ENCODE measurements at places on chromosomes 7 and 10.

DNA sequence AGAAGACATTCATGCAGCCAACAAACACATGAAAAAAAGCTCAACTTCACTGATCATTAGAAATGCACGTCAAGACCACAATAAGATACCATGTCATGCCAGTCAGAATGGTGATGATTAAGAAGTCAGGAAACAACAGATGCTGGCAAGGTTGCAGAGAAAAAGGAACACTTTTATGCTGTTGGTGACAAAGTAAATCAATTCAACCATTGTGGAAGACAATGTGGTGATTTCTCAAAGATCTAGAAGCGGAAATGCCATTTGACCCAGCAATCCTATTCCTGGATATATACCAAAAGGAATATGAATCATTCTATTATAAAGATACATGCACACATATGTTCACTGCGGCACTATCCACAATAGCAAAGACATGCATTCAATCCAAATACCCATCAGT lies 77.6 kb downstream of the C10orf90 start:
- DNase-seq: no peak

DNA sequence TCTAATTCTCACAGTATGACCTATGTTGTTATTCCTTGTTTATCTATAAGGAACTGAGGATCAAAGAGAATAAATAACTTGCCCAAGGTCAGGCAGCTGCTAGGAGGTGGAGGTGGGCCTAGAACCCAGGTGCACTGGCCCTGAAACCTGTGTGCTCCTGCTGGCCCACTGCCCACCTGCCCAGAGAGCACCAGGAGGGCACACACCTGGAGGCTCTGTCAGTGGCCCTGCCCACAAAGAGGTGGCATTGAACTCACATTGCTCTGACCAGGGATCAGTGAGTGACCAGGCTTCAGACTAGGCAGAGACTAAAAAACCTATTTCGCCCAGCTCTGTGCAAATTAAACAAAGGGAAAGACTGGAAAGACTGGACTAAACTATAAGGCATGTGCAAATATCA lies 210.6 kb downstream of the TNS3 start:
- DNase-seq: no peak

- DNase-seq: peak; percentile 87
These were observed 24.4 kb downstream of the GNG11 start for GRCh38 chr7:93945756-93946535.

- peak; percentile 53 for DNase-seq
These were observed 36.4 kb downstream of the MINPP1 start for GRCh38 chr10:87541114-87541513.

DNA sequence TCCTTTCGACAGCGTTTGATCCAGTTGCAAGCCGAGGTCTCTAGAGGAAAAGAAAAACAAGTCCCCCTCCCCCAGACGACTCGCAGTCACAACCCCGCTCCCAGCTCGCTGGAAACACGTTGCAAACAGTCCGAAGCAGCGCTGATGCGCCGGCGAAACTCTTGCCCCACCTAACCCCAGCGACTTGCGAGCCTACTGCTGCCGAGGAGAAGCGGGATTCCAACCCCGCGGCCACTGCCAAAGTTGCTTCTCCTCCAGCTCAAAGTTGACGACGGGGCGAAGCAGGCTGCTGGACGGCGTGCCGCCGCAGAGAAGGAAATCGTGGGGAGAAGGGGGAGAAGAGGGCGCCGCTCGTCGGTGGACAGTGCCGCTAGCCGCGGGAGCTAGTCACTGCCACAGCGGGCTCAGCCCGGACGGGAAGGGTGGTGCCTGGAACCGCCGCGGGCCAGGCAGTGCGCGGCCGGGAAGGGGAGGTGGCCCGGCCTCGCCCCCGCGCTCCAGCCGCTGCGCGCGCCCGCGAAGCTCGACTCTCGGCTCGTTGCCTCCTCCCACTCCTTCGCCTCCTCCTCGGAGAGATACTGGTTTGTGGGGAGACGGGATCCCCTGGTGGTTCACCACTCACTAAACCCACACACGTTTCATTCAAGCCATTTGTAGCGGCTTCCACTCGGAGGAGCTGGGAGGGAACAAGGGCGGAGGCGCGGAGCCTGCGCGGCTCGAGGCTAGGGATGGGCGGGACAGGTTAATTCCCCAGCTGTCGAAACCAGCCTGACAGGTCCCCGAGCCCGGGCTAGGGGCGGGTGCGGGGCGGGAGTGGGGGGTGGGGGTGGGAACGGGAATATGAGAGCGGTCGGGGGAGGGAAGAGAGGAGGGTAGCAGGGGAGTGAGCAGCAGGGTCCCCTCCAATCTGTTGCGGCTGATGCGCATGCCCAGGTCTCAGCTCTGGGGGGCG lies at the start of gene GPR37:
Gene GPR37, minus strand, starts transcription at position 392 of the 952 bp plus-strand sequence. CDS start 816 bp downstream, outside the sequence.
- DNase-seq: peak; percentile 37

GRCh38 chr10:131440405-131441360 lies 129.2 kb upstream of the TCERG1L start:
- no peak for DNase-seq

GRCh38 chr10:66834802-66835201 lies 91.0 kb upstream of the LRRTM3 start:
- DNase-seq: no peak

DNA sequence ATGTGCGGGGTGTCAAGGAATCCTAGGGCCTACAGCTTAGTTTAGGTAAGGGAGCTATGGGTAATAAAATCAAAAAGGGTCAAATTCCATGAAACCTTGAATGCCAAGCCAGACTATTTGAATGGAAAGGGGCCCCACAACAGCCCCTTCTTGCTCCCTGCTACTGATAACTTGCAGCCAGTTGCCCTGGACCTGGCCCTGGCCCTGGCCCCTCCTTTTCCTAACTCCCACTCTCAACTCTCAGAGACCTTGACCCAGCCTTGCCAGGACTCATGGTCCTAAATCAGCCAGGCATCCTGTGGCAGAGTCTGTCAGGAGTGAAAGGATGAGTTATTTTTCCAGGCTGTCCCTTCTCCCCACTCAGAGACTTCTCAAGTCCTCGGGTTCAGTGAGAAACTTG lies 5.9 kb downstream of the KCNIP2 start:
- DNase-seq: no peak

DNA sequence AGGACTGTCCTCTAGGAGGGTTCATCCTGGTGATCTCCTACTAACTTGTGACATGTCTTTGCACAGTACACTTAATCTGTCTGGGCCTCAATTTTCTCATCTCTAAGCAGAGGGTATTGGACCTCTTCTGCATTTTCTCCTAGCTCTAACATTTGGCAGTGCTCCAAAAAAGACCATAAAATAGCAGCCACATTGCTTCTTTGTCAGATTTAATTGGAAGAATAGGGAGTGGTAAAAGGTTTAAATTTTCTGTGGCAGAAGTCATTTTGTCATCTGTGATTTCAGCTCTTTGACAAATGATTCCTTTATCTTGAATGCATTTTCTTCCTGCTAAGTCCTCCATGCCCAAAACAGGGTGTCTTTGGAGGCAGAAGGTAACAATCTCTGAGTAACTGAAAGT lies 289.9 kb upstream of the LRGUK start:
- DNase-seq: no peak

DNA sequence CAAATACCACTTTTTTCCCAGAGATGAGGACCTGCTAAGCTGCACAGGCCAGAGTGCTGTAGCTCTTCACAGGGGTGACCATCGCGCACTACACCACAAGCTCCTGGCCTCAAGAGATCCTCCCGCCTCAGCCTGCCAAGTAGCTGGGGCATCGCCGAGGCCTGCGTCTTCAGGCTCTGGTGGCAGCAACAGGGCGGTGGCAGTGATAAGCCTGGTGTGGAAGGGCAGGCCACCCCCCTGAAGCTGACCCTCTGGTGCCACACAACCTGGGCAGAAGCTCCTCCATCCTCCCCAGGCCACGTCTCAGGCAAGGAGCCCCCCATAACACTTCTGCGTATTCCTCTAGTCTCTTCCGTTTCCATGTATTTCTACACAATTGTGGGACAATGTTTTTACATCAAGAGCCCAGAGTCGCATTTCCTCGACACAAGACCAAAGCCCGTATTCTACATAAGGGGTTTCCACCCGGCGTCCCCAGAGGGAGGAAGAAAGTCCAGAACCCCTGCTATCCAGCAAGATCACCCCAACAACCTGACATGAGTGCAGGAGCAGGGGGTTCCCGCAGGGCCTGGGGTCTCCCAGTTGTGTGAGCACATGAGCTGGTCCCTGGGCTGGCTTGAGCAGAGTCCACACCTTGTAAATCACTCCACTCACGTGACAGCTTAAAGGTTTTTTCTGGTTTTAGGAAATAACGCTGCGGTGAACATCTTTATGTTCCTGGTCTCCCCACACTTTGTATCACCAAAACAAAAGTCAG lies 37.6 kb upstream of the NCAPG2 start:
- DNase-seq: no peak

DNA sequence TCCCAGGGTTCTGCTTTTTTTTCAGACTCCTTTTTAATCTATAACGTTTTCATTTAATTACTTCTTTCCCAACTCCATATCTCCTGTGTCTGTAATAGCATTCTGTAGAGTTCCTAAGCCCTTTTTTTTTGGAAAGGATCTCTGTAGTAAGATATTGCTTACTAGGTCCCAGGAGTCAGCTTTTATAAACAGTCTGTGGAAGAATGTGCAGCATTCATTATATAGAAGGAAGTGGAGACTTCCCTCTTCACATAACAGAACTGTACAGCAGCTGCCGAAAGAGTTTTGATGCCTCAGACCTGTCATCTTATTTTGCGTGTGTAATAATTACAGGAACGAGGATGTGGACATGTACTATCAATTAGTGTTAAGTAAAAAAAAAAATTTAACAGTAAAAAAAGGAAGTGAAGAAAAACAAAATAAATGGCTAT lies 7.4 kb upstream of the STEAP4 start:
- DNase-seq: no peak

GRCh38 chr10:116668446-116668845 lies 47.7 kb downstream of the PNLIPRP2 start:
- no peak for DNase-seq

GRCh38 chr7:99177165-99177564 lies 30.8 kb downstream of the KPNA7 start:
- DNase-seq: no peak

DNA sequence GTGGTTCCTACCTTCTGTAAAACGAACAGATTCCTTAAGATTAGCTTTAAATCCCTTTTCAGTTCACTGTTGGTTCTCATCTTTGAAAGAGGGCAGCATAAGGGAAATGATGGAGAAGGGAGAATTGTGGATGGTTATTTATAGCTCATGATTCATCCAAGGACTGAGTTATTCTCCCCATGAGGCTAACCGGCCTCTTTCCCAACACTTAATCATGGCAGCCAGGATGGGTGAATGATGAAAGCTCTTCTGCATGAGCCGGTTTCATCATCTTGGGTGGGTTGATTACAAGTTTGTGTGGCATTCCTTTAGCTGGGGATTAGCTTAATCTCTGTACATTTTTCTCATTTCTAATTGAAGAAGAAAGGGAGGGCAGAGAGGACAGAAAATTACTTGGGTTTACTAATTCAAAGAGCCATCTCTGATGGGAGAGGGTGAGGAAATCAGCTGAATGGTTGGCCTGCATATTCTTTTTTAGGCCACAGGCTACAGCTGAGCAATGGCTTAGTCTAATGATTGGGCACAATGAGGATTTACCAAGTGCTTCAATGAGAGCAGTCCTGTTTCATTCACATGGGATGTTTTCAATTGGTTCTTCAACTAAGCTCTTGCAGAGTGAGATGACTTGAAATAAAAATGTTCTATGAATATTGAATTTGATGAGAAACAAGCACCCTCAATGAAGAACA lies 250.0 kb downstream of the BMPER start:
- DNase-seq: peak; percentile 94

- DNase-seq: peak; percentile 65
These were observed 47.6 kb upstream of the TMEM72 start for GRCh38 chr10:44863344-44864047.

DNA sequence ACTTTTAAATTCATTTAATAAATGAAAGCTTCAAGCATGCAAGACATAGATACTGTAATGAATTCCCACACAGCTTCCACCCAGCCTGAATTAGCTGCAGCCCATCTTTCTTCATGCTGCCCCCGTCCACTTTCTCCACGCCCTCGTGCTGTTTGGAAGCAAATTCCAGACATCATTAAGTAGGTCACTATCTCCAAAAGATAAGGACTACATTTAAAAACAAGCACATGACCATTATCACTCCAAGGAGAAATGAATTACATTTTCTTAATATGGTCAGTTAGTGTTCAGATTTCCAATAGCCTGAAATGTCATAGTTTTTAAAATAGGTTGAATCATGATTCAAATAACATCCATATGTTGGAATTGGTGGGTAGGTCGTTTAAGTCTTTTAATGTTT lies 24.3 kb downstream of the LMTK2 start:
- DNase-seq: peak; percentile 10

DNA sequence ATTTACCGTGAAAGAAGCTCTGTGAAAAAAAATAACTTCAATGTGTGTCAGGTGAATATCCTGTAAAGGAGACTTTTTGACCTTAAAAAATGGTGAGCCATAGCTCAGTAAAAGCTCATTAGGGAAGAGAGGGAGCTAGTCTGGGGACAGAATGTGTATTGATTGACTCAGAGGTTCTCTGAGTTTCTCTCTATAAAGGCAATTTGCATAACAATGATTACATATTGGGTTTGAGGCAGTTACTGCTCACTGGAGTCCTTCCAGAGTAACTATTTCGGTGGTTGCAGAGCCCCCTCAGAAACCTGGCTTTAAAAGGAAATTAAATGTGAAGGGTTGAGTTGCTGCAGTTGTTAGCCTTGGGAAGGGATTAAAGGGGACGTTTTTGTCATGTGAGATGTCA lies 181.6 kb downstream of the GALNT17 start:
- DNase-seq: no peak

GRCh38 chr10:29039677-29040189 lies 249.1 kb upstream of the LYZL1 start:
- peak; percentile 97 for DNase-seq

DNA sequence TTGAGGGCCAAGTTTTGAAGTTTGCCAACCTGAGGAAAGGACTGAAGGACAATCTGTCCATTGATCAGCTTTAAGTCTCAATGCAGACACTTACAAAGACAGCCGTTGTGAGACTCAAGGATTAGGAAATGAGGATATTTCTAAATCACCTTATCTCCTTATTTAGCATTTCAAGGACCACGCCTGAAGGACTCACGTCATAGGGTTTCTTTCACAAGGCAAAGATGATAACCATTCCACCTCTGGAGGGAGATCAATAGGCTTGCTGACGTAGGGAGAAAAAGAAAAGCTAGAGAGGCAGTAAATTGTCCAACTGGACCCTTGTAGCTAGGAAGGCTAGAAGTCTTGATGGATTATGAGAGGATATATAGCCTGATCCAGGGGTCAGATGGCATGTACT lies 3.3 kb upstream of the ASB4 start:
- DNase-seq: no peak

DNA sequence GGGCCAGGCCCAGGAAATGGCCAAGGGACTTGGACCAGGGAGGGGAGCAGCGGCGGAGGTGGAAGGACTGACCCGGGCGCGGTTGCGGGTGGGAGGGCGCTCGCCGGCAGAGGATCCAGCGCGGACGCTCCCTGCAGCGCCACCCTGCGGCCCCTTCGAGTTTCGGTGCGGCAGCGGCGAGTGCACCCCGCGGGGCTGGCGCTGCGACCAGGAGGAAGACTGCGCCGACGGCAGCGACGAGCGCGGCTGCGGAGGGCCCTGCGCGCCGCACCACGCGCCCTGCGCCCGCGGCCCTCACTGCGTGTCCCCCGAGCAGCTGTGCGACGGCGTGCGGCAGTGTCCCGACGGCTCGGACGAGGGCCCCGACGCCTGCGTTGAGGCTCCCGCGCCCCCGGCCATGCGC lies 16.8 kb upstream of the ZNF467 start:
- DNase-seq: no peak
